HAP-1 (cell line): ENCODE measurements at places on chromosomes 1 and 21.

GRCh38 chr1:100077531-100077930 is 55.2 kb downstream of the SASS6 start:
- no peak for DNase-seq

DNA sequence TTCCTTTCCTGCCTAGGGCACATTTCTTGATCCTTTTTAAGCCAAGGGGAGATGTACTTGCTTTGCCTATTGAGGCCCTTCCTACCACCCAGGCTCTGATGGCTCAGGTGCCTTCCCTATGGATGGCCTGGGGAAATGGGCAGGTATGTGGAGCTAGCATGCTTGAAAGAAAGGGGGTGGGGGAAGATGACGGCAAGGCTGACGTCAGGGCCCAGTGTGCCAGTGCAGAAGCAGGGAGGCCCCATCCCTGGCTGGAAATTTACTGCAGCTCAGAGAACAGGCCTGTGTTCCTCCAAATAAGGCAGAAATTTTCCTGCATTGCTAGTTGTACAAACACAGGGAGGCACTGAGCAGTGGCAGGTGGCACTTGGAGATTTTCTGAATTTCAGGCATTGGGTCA is 453.2 kb upstream of the VAMP3 start:
- no peak for DNase-seq

GRCh38 chr1:198686069-198686728 is 47.4 kb downstream of the PTPRC start:
- DNase-seq: no peak

- DNase-seq: no peak
These were observed 4.1 kb downstream of the AHDC1 start for GRCh38 chr1:27599605-27600497.

- peak; percentile 86 for DNase-seq
These were observed 21.7 kb downstream of the TMEM53 start for GRCh38 chr1:44652445-44653106.

- DNase-seq: no peak
These were observed 54.1 kb downstream of the LUZP1 start for GRCh38 chr1:23114424-23115079.

GRCh38 chr1:78211483-78212092 is 165.8 kb downstream of the GIPC2 start:
- no peak for DNase-seq

DNA sequence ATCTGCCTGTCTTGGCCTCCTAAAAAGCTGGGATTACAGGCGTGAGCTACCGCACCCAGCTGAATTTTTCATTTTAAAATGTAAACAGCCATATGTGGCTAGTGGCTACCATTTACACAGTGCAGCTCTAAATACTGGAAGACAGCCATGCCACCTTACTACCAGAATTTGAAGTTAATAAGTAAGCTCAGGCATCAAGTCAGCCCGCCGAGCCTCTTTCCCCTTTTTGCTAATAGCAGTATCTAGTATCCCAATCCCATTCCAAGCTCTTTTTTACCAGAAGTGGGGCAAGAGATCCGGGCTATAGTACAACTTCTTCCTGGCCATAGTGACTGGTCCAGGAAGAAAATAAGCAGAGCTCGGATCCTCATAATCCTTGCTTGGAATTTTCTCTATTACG is 15.1 kb downstream of the TAF13 start:
- DNase-seq: no peak
